HEK293T (cell line): ENCODE measurements at places on chromosomes 7 and 10.
A peak's percentile ranks its signal among the peaks of the same experiment; 100 is the strongest.

DNA sequence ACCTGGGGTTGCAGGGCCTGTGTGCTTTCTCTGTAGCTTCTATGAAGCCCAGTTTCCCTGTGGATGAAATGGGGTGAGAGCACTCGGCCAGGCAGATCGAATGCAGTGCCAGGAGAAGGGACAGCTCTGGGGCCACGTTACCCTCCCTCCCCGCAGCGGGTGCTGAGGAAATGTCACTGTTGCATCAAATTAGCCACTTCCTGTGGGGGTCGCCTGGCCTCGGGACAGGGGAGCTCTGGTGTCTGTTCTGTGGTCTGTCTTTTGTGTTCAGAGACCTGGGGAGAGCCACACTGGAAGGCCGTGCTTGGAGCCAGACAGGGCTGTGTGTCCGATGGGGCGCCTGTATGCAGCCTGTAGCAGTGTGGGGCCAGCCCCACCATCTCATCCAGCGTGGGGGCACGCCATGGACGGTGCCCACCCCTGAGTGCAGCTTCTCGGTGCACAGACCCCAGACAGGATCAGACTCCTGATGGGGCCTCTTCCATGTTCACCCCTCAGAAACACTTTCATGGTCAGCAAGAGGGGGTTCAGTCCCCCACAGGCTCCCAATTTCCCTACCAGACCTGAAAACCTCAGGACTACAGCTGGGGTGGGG lies 13.6 kb downstream of the TTYH3 start:
- no peak for DNase-seq

DNA sequence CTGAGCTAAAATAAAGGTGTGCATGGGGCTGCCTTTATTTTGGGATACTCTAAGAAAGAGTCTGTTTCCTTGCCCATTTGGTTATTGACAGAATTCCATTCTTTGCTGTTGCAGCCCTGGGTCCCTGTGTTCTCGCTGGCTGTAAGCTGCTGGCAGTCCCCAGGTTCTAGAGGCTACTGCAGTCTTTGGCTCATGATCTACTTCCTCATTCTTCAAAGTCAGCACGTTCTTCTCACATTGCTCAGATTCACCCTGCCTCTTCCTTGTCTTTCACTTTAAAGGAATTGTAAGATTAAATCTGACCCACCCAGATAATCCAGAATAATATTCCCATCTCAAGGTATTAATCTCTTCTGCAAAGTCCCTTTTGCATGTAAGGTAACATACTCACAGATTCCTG lies 620.3 kb downstream of the CCSER2 start:
- DNase-seq = no peak

DNA sequence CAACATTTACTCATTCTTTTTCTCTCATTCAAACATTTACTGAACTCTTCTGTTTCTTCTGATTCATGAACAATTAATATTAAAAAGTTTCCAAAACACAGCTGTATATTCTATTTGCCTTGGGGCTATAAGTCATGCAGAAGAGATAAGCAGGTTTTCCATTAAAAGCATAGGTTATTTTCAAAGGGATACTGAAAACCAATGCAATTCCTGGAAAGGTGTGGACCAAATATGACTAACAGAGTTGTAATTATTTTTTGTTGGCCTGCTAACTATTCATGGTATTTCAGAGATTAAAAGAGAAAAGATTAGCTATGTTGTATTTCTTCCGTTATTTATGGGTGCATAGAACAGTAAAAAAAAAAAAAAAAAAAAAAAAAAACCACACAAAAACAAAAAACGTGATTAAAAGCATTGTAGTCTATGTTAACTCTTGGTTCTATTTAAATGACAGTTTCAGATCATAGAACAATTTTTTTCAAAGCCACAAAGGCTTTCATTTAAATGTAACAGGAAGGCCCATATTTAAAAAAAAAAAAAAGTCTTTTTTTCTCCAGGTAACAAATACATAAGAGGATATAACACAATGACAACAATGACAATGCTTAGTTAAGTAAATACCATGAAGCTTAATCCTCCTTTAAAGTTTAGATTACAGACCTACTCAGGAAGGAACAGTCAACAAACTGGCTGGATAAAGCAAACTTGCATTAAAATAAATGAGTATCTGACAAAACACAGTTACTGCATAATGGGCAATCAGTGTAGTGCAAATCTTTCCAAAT lies 1042.9 kb downstream of the GATA3 start:
- DNase-seq = no peak

DNA sequence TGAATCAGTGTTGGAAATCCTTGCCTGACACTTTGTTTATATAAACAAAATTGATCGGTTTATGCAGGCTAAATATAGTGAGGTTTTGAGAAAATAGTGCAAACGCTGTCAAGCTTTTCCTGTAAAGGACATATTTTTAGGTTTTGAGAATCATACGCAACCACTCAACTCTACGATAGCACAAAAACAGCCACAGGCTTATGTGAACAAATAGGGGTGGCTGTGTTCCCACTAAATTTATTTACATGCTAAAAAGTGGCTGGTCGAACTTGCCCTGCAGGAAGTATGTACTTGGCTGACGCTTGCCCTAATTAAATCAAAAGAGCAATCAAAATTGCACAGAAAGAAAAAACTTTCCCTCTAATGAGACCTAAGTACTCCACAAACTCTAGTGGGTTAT lies 234.7 kb upstream of the CACNA2D1 start:
- DNase-seq = no peak

DNA sequence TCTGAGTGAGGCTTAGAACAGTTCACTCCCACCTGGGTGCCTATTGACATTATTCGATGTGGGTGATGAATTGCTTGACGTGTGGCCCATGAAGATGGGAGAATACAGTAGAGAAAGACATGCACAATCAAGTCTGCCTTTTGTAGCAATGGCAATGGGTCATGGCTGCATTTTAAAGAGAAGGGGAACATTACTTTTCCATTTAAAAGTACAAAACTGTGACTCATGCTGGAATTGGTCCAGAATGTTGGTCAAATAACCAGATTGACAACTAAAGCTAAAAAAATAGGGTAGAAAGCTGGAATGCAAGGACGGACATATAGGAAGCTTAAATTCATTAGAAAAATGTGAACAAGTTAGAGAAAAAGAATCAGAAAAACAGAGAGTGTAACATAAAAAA lies 104.1 kb upstream of the SLC25A13 start:
- no peak for DNase-seq

- DNase-seq = no peak
Observed at GRCh38 chr10:6399879-6400278, 180.2 kb downstream of the PRKCQ start.

DNA sequence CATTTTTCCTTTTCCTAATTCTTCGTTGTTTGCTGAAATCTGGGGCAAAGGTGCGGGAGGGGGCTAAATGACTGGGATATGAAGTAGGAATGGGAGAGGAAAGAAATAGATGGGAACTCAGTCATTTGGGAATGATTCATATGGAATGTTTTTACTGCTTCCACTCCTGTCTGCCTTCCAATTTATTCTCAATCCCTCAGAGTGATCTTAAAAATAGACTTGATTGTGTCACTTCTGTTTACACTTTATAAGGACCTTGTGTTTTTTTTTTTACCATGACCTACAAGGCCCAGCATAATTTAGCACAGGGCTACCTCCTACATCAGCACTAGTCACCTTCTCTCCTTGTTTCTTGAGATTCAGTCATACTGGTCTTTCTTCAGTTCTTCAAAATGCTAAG lies 97.9 kb downstream of the PTEN start:
- DNase-seq = no peak

DNA sequence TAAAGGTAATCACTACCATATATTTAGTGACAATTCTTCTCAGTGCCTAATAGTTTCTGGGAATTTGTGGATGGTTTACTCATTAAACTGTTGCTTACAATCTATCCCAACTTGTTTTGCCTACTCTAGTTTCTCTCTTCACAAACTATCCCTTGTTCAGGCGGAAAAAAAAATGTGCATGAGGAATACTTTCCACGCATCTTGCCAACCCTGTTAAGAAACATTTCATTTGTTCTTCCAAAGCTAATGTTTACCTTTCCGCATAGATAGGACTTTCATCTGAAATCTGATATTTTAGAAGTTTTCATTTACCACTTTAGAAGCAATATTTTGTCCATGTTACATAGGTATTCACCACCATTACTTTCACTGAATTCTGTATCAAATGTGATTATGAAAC lies 191.9 kb downstream of the MDFIC start:
- no peak for DNase-seq

GRCh38 chr7:157386979-157387800 lies 50.4 kb downstream of the DNAJB6 start:
- peak; percentile 97 for DNase-seq

DNA sequence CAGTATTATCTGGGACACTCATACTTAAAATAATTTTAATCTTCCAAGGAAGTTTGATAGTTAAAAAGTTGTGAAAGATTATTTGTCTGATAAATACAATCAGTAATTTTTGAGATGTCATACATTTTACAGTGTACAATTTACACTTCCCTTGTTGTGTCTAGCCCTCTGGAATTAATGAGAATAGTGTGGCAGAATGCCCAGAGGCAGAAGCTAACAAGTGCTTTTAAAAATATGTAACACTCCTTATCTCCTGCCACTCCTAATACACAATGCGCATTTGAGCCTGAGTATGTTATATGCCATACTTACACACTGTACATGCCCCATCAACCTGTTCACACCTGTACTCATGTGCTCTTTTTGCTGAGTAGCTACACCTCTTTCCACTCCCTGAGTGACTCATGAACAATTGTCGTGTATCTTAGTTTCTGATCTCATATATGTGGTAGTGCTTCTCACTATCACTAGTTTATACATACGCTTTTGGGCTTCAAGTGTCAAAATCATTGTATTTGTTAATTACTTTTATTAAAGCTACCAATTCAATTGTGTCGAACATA lies 106.9 kb upstream of the GNAI1 start:
- DNase-seq = no peak

GRCh38 chr7:117066668-117067067 lies 113.4 kb downstream of the ST7 start:
- no peak for DNase-seq

DNA sequence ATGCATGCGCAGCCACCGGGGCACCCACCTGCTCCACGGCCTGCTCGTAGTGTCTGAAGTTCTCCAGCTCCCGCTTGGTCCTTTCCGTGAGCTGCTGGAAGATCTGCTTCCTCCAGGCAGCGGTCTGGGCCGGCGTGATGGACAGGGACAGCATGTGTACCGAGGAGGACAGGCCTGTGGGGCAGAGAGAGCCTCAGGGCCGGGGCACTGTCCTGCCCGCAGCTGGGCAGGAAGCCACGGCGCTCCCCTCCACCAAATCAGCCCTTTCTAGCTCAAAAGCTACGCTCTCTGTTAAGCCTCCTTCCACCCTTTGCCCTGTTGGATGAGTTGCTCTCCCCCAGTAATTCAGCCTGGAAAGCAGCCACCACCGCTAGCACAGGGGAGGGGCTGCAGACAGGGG lies 19.2 kb downstream of the TECPR1 start:
- no peak for DNase-seq

DNA sequence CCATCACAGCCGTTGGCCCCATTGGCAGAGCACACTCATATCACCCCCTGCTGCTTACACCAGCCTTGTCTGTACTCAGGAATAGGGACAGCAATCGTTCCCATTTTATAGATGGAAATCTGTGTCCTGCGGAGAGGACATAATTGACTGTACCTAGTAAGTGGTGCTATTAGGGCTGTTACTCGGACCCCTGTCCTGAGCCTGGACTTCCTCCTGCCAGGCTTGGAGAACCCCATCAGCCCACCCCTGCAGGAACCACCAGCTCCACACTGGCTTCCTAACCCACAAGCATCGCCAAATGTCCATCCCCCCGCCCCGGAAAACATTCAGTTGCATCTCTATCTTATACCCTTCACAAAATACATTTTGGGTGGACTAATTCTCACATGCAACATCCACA lies 139.8 kb upstream of the RET start:
- no peak for DNase-seq

DNA sequence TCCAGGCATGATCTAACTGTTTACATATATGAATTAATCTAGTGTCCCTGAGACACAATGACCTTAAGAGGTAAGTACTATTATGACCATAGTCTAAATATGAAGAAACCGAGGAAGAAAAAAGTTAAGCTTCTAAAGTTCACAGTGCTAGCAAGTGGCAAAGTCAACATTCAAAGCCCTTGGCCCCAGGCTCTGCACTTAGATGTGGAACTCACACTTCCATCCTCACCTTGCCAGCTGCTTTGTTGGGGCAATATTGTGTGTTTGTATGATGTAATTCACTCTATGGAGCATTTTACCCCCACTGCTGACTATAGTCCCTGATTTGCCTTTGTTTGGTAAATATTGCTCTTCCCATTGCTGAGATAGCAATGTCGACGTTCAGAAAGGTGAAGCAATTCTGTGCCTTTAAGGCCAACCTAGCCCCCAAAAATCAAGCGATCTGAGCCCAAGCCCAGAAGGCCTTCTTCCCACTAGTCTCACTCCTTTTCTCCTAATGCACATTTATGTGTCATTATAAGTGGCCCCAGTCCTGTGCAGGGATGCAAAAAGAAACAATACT lies 487.6 kb upstream of the ZMIZ1 start:
- DNase-seq = no peak

- no peak for DNase-seq
Observed at GRCh38 chr10:70158113-70158512, 11.6 kb upstream of the TYSND1 start.

GRCh38 chr10:71434760-71435394 lies 38.2 kb downstream of the CDH23 start:
- DNase-seq = no peak

GRCh38 chr10:27660711-27661110 lies 84.9 kb downstream of the MKX start:
- DNase-seq = no peak

DNA sequence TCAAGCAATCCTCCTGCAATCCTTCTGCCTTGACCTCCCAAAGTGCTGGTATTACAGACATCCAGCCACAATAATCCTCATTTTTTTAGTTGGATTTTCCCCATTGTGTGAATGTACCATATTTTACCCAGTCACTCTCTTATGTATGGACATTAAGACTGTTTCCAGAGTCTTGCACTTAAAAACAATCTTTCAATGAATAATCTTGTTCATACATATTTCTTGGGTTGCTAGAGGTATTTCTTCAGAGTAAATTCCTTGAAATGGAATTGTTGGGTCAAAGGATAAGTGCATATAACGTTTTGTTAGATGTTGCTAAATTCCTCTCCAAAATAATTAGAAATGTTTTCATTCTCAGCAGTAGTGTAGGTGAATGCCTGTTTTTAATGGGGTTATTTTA lies 283.1 kb upstream of the KAT6B start:
- DNase-seq = no peak

DNA sequence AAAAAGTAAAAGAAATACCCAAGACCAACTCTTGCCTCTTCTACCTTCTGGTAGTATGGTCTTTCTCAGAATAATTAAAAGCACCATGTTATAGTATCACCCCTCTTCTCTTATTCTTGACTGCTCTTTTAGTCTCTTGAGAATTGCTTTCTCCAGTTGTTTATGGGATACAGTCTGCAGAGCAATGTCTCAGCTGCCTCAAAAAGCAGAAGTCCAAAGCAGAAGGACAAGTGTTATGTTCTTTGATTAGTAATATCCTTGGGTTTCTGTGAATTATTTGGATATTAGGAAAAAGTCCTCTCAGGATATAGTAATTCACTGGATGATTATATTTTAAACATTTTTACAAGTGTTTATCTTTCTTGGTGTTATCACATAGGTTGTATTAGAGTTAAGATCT lies 7.4 kb downstream of the TAS2R41 start:
- no peak for DNase-seq
